Aorta (tissue), 5 donors: ENCODE measurements at places on chromosomes 2 and 18. TPM values are rescaled to one million over a fixed set of nuclear protein-coding genes. Genes with fewer than 3 reads are reported as not detected.

Gene ZC3H8
- total RNA-seq, result 10.6 TPM

Gene GKN1
- not detected for total RNA-seq

Gene KCNJ3
- total RNA-seq, result 1.6 TPM

Gene CREG2
- not detected for total RNA-seq

Gene FMNL2
- 55.1 TPM for total RNA-seq

Gene UGT1A4
- not detected for total RNA-seq

Gene UGT1A5
- total RNA-seq, result not detected

Gene RGPD3
- not detected for total RNA-seq

Gene KRTCAP3
- 2.4 TPM for total RNA-seq

Gene ABCA12
- not detected for total RNA-seq

Gene INO80C
- 18.6 TPM for total RNA-seq

Gene DPP4
- 3.7 TPM for total RNA-seq

Gene SPP2
- total RNA-seq, result not detected

Gene AKAIN1
- total RNA-seq, result not detected

Gene PDE1A
- 23.2 TPM for total RNA-seq

Gene FBLN7
- total RNA-seq, result 6.1 TPM

Gene CLIP4
- 50.1 TPM for total RNA-seq

Gene TLK1
- total RNA-seq, result 53.7 TPM

Gene LYG1
- 2.7 TPM for total RNA-seq

Gene ATP8B1
- total RNA-seq, result 76.5 TPM

Gene BOLL
- not detected for total RNA-seq

Gene POTEJ
- not detected for total RNA-seq

Gene ADD2
- total RNA-seq, result 5.3 TPM

Gene SLC19A3
- 2.8 TPM for total RNA-seq

Gene CNDP1
- not detected for total RNA-seq

Gene MYO1B
- total RNA-seq, result 86.4 TPM

Gene ABCB11
- not detected for total RNA-seq

Gene PARD6G
- total RNA-seq, result 3.8 TPM

Gene ALK
- 0.30 TPM for total RNA-seq

Gene CAPN14
- 0.21 TPM for total RNA-seq

Gene CLEC4F
- total RNA-seq, result not detected

Gene GALNT1
- total RNA-seq, result 65.3 TPM

Gene CRYBA2
- total RNA-seq, result not detected

Gene IL36RN
- total RNA-seq, result not detected

Gene UGT1A10
- not detected for total RNA-seq

Gene CCDC148
- 1.6 TPM for total RNA-seq

Gene SERPINB13
- total RNA-seq, result not detected

Gene REG1B
- total RNA-seq, result 4.9 TPM

Gene CDH7
- total RNA-seq, result 0.19 TPM

Gene EMILIN1
- total RNA-seq, result 200 TPM

Gene NYAP2
- 1.7 TPM for total RNA-seq

Gene TRABD2A
- 2.2 TPM for total RNA-seq
